LoVo (cell line): ENCODE measurements at places on chromosomes 11 and 22.
A peak's percentile ranks its signal among the peaks of the same experiment; 100 is the strongest.

GRCh38 chr11:134638796-134639430 is 226.9 kb upstream of the B3GAT1 start:
- DNase-seq = no peak

- DNase-seq = no peak
Observed at GRCh38 chr22:35915477-35916013, 113.1 kb downstream of the RBFOX2 start.

DNA sequence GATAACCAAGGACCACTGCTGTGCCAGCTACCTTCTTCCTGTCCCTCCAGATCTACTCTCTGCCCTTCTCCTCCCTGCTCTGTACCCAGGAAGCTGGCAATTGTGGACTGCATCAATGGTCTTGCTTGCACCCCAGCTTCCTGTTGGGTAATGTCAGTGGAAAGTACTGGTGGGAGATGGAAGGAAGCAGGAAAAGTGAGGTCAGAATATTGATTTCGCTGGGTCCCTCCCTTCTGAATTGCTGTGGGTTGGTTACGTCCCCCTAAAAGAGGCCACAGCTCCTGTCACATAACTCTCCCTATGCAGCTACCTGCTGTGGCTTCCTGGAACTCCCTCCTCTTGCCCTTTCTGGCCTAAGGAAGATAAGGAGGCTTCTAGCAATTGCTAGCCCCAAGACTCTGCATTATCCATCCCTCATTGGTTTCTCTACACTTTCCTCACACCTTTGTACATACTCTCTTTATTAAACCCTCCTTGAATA is 81.2 kb downstream of the RASSF10 start:
- DNase-seq = no peak

GRCh38 chr11:118443590-118444218 is 7.4 kb downstream of the KMT2A start:
- DNase-seq = no peak

GRCh38 chr11:113781682-113782081 is 2.1 kb downstream of the CLDN25 start:
- DNase-seq = no peak

GRCh38 chr22:43967069-43967468 is 11.8 kb downstream of the SAMM50 start:
- DNase-seq = no peak

- DNase-seq = peak; percentile 50
Observed at GRCh38 chr11:32333320-32333991, 101.9 kb downstream of the WT1 start.

DNA sequence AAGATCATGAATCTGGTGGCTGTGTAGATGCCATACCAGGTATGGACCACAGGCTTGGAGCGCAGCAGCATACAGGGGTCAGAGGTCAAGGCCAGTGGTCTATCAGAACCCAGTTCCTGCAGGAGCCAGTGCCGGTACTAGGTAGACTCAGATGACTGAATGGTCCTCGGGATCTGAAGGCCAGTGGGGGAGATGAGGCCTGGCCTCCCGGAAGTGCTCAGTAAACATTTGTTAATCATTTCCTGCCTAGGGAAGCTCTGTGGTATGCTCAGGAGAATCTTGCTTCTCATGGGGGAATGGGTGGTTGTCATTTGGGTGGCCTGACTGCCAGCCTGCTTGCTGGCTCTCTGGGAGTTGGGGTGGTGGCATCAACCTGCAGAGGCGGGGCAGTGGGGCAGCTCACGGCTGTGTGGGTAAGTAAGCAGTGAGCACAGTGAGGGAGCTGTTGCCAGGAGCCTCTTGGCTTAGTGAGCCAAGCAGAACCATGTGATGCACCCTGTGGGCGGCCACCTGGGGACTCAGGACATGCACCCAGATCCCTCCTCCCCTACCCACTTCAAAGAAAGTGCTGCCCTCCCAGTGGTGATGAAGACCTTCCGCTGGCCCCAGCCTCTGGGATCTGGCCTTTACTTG is 33.0 kb downstream of the PTPRJ start:
- no peak for DNase-seq

DNA sequence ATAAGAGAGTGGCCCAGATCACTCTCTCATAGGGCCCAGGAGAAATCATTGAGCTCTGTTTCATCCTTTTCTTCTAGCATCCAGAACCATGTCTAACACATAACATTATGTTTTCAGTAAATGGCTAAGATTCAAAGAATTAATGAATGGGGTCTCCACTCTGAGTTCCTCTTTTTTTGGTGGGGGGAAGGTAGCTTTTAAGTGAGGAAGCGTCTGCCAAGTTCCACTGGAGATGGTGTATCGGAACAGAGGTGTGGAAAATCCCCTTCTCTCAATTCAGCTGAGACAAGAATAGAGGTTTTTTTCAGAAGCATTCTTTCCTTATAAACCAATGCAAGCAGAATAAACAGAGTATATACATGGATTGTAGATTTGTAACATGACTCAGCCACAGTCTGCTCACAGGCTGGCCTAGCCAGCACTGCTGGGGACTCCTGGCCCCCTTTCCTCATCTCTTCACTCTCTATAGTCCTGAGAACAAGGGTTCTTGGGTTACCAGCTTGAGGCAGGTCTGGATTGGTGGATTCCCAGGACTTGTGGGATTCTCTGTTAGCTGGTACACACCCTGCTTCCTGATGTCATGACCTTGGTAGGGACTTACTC is 97.2 kb downstream of the TRAF6 start:
- DNase-seq = no peak

- no peak for DNase-seq
Observed at GRCh38 chr11:45365961-45366618, 79.9 kb upstream of the SYT13 start.

DNA sequence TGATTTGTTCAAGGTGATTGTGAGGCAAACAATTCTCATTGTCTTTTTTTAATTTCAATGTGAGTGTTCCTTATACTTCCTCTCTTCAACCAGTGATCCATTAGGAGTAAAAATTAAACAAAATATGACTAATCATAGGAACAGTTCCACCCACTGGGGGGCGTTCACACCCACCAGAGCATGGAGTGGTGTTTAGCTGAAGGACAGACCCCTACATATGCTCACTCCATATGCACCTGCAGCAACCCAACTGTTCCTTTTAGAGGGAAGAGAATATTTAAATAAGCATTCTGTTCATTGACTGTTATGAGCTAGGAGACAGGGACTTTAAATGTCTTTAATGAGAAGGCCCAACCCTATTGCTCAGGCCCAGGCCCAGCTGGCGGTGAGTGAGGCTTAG is 78.7 kb upstream of the DRD2 start:
- no peak for DNase-seq

DNA sequence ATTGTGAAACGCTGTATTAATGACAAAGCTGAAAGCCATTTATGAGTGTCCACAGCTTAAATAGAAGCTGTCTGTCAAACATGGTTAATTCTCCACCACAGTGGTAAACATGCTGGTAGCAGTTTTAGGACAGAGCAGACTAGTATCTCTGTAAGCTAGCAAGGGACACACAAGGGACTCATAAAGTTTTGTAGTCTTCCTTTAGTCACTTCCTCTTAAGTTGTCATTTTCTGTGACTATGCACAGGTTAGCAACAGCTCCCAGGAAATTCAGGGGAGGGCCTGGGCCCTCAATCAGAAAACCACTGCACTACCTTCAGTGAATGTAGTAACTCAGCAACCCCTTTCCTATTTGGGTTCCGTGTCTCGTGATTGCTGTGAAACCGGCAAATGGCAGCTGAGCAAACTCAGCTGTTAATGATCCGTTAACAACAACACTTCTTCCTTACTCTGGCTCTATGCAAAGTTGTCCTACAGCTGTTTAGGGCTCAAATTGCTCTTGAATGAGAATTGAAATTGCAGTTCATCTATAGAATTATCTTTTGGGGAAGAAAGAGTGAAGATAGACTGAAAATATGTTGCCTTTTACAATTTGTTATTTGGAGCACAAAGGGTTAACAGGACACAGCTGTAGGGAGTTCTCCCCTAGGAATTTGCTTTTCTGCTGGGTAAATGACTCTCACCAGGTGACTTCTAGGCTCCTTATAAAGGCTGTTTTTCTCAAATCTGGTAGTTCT is at the start of gene MMP26:
MMP26 (plus strand) TSS at position 731 of the 736 bp plus-strand sequence.
- no peak for DNase-seq

GRCh38 chr22:19962246-19962908 is 20.8 kb upstream of the TXNRD2 start:
- peak; percentile 41 for DNase-seq

DNA sequence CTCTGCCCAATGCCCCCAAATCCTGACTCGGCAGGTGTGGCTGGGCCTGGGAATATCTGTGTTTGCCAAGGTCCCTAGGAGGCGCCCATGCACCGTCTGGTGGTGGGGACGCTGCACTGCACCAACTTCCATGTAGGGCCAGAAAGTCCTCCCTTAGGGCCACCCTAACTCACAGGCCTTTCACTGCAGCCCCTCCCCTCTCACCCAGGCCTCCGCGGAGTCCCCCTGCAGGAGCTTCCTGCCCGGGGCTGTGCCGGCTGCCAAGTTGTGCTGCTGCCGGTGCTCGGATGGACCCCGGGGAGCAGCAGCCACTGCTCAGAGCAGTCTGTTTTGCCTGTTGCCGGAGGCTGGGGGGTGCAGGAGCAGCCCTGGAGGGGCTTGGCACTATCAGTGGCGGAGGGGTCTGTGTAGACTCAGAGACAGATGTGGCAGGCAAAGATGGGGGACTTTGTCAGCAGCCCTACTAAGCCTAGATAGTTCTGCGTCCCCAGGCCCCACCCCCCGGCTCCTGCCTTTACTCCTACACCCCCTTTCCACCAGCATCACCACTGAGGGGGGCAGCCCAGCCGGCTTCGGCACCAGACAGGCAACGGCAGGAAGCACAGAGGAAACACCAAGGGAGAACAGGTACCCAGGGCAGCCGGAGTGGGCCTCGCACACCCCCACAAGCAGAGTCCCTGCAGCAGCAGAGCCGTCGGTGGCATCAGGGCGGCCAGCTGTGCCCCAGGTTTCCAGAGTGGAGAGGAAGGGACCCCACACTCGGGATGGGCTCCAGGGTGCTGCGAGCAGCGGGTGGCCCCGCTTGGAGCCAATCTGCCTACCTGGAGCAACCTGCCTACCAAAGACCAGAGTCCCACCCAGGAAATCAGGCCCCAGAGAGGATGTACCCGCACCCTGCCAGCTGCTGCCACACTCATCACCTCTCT is 124.3 kb downstream of the TRIM29 start:
- peak; percentile 18 for DNase-seq

- no peak for DNase-seq
Observed at GRCh38 chr11:134288486-134288885, 12.3 kb downstream of the GLB1L3 start.

DNA sequence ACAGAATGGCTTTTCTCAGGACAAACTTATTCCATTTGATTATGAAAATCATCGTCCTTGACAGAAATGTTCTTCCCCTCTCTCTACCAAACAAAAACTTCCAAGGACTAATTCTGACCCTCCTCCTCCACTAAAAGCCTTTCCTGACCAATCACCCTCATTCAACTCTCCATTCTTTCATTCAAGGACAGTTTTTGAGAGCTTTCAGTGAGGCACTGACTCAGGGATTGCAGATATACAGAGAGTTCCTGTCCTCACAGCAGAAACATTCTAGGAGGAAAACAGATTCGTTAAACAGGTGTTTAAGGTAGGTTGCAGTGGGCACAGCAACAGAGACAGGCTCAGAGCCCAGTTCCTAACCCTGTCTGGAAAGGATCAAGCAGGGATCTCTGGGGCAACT is 41.5 kb downstream of the OR4D9 start:
- DNase-seq = no peak

DNA sequence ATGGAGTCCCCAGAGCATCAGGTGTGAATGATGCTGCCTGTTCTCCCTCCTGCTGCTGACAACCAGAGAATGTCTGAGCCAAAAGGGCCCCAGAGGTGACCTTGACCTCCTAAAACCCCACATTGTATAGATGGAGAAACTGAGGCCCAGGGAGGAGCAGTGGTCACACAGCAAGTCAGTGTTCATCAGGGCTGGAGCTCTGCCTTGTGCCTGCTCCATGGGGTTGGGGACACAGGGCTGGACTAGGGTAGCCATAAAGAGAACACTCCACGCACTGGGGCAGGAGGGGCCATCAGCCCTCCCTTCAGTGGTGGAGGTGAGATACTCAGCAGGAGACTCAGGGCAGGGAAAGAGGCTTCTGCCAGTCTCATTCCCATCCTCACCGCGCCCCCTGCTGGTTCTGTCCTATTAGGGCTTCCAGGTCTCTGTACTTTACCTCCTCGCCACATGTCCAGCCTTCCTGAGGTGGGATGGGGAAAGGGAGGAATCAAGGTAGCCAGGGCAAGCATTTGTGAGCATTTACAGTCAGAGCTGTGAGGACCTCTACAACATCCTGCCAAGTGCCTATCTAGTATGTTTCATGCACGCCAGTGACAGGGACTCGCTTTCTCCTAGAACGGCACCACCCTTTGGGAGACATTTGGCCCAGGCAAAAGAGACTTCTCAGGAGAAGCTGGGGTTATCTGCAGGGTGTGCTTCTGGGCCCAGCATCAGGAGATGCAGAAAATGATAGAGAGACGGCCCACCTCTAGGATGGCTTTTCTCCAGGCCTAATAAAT is 43.2 kb downstream of the NEU3 start:
- DNase-seq = peak; percentile 35

GRCh38 chr22:21104126-21104691 is 58.5 kb downstream of the LRRC74B start:
- DNase-seq = no peak

GRCh38 chr11:19959648-19960059 is 200.6 kb downstream of the DBX1 start:
- DNase-seq = no peak

DNA sequence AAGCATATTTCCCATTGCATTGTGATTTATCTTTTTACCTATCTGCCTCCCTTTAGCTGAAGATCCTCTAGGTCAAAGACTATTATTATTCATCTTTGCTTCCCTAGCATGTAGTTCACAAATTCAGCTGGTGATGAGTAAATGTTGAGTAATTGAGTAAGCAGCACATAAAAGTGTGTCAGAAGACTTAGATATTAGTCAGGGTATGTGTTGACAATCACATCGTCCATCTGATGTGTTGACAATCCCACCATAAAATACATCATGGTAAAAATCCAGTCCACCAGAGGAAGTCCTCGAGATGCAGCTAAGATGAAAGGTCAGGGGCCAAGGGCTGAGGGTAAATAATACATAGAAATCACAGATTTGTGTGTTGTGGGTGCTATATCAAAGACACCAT is 22.9 kb upstream of the ABTB2 start:
- DNase-seq = peak; percentile 63

GRCh38 chr11:73757598-73757997 is 3.3 kb downstream of the RAB6A start:
- DNase-seq = no peak

DNA sequence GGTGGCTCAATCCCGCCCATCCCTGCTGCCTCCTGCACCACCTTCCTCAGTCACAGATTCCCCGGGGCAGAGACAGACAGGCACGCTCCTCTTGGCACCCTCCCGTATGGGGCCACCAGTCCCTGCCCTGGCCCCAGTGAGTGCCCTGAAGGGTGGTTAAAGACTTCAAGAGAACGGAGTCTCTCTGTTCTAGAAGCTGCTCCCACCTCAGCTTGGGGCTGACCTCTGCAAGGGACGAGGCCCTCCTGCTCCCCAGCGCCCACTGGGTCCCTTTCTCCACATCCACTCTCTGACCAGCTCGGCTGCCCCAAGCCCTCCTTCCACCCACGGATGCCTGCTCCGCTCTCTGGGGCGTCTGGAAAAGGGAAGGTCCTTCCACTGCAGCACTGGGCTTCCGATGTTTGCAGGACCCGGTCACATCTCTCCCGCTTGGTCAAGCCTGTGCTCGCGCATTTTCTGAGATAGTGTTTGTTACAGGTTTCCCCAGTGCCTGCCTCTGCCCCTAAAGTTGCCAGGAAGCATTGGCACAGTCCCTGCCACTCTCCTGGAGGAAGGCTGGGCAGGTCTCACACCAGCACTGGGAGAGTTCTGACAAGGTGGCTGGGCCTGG is 1487.9 kb downstream of the TBC1D22A start:
- DNase-seq = no peak

- DNase-seq = no peak
Observed at GRCh38 chr11:118081241-118081958, 4.5 kb downstream of the TMPRSS4 start.

- no peak for DNase-seq
Observed at GRCh38 chr22:33757041-33757801, 163.1 kb downstream of the LARGE1 start.
